Stimulated activated CD4-positive, alpha-beta T cell treated with anti-CD3 and anti-CD28 coated beads, Interleukin-1b, Interleukin-23, amount 100 ng/mL, for 1 hour (primary cell): ENCODE measurements at places on chromosomes 1 and 21.
A peak's percentile ranks its signal among the peaks of the same experiment; 100 is the strongest.

DNA sequence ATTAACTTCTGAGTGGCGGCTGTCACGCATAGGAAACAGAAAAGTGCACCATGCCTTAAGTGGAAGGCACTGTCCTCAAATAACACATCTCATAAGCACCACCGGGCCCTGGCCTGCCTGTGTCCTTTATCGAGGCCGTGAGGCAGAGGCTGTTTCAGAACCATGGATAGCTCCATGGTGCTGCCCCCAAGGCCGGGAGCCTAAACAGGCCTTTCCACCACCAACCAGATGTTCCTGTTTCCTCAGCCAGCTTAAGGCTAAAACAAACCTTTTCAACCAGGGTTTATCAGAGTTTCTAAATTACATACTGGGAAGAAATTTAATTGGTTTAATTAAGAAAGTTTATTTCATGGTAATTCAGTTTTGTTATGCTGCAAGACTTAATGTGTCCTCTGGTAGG, 114.4 kb downstream of the DMRTA2 start:
- DNase-seq, result no peak

- no peak for DNase-seq
Measured at GRCh38 chr21:38863291-38863690, 57.6 kb downstream of the ETS2 start.

- DNase-seq, result no peak
Measured at GRCh38 chr1:51192213-51192843, 43.7 kb upstream of the RNF11 start.

DNA sequence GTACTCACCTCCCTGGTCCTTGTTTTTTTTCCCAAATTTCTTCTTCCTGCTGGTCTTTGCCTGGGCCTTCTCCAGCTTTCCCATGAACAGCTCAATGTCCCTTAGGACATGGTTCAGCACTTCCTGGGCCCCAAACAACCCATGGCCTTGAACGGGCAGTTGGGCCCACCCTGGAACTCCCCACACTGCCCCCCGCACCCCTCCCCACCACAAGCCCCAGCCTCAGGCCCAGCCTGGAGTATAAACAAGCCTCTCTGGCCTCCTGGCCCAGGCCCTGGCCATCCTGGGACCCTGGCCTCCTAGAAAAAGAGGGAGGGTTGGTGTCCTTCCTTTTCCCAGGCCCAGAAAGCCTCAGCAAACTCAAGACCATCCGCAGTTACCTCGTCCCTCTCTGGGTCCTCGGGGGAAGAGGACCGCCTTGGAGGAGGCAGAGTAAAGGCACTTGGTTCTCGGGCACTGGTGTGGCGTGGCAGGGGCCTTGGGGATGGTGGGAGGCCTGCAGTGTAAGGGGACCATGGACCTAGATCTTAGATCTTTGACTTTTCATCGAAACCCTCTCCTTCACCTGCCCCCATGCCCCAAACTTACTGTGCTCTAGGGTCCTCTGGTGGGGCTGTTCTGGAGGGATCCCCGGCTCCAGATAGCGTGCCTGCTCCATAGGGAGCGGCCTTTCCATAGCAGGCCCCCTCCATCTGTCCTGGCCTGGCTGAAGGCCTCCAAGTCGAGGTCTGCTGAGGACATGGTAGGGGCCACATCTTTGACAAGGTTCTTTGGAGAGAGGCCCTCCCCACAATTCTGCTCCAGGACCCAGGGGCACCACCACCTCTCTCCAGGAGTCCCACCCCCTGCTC, 5.6 kb downstream of the EPS8L3 start:
- DNase-seq, result no peak

DNA sequence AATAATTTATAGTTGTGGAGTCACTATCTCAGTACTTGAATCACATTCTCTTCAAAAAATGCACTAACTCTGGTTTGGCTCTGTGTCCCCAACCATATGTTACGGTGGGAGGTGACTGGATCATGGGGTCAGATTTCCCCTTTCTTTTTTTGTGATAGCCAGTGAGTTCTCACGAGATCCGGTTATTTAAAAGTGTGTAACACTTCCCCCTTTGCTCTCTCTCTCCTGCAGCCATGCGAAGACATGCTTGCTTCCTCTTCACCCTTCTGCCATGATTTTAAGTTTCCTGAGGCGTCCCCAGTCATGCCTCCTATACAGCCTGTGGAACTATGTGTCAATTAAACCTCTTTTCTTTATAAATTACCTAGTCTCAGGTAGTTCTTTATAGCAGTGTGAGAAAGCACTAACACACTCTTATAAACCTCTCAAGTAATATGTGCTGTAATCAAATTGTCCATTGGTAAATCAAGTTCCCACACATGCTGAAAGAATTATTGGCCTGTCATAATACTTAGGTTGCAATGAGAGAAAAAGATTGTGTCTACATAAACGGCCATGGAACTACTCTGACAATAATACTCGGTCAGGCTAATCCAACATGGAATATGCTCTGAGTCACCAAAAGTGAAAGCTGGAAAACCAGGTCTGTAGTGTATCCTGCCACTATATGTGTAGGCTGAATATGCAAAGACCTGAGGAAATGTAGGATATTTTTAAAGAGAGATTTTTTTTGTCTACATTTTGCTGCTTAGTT, 107.5 kb downstream of the SLC44A5 start:
- DNase-seq, result no peak

DNA sequence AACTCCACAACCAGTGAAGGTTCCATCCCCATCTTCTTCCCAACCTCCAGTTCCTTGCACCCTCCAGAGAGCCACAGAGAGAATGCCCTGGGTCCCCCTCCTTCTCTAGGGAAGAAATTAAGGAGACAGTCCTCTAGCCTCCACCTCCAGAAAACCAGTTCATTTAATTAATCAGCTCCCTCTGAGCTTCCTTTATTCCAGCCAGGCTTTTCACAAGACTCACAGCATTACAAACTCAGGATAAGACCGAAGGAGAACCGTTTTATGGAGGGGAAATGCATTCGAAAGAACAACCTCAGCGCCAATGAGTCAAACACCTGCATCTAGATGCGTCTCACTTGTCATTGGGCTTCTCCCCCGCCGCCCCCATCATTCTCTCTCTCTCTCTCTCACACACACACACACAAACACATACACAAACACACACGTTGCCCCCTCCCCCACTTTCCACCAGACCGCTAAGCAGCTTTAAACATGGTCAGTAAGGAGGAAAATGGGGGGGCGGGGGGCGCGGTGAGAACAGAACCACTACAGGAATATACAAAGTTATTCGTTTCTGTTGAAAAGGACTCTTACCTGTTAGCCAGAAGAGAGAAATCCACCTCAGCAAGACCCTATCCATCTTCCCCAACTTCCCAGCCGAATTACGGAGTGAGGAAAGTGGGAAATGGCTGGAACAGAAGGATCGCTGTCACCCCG, 544 bp downstream of the ILDR2 start:
- no peak for DNase-seq

DNA sequence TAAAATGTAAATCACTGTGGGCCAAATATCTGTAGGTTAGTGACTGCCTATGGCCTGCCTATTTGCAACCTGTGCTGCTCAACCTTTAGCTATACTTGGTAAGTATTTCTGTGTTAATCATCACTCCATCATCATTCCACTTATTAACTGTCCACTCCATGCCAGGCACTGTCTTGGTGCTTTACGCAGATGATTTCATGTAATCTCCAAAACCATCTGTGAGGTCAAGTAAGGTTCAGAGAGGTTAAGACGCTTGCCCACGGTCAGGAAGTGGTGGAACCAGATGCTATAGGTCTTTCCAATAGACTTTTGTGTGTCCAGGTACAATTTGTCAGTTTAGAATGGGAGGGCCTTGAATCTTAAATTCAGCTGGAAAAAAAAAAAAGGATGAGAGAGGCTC, 10.8 kb upstream of the PHACTR4 start:
- no peak for DNase-seq

GRCh38 chr1:89821322-89822108, 683 bp downstream of the LRRC8D start:
- DNase-seq, result peak; percentile 46

- no peak for DNase-seq
Measured at GRCh38 chr1:156742801-156743200, 1.9 kb upstream of the MRPL24 start.

DNA sequence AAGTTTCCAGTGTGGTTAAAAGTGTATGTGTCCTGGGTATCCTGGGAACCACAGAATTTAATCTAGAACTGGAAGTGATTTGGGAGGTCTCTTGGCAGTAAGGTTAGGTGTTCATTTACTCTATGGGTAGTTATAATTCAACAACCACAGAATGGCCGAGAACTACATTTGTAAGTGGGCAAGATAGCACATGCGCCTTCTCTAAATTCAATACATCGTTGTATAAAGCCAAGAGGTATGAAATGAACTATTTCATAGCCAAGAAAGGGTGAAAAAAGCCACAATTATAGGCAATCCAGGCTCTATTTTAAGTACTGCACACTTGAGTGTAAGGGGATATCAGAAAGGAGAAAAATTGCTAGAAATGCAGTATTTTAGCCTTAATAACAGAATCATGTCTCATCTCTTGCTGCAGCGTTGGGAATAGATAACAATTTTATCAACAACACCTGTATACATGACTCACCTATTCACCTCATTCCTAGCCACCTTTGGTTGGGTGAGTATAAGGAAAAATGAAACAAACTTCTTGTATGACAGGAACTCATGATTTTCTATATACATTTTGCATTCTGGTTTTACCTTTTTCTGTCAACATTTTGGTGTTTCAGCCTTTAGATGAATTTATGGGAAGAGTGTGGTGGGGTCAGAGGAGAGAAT, 4.5 kb downstream of the SDCCAG8 start:
- DNase-seq, result no peak

DNA sequence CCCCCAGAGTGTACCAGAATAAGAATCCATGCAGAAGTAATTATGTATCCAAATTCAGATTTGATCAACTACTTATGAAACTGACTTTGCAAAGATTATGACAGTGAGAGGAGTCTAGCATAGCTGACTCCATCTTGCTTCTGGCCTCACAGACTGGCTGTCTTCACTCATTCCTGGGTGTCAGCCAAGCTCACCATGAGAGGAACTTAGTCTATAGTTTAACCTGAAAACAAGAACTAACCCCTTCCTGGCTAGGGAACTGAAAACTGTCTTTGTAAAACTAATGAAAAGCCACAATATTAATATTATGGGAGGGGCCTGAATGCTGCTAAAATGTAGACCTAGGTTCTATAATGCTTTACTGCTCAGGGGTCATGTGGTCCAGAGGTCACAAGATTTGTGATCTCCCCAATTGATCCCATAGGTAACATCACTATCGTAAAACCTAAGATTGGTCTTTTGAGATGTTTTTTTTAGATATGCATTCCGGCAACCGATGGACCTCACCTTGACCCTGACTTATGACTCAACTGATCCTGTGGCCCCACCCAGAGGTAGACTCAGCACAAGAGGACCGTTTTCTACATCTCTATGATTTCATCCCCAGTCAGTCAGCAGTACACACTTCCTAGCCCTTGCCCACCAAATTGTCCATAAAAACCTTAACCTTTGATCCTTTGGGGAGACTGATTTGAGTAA, 55.2 kb downstream of the ATP1B1 start:
- no peak for DNase-seq

DNA sequence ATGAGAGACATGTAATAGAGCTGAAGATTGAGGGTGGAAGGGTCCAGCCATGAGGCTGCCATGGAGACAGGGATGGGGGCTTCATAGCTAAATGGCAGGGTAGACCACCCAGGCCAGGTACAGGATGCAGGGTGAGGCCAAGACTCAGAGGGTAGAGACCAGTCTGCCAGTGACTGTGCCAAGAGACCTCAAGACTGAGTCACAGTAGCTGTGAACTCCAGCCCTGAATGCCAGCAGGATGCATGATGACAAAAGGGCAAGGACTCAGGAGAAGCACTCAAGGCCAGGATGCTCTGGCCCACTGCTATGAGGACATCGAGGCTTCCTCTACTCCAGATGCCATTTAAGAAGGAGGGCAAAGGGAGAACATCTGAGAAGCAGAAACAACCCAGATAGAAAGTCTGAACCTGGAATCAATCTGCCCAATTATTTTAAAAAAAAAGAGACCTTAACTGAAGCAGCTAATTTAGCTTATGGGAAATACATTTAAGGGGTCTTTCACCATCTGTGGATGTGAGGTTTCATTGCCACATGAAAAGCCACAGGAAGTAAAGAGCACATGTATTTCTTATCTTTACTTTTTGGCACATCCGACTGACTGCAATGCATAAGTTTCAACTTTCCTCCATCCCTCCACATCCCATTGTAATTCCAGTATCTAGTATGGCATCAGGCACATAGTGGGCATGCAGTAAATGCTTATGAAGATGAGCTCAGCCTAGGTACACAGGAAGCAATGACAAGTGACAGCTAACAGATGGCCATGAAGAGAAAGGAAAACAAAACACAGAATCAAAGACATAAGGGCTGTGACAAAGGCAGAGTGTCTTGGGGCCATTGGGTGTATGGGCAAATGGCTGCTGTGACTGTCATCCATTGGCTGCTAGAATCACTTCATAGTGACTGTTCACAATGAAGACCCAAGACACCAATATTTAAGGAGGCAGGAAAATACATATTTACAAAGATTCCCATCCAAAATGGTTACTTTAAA, 40.2 kb downstream of the SUSD4 start:
- DNase-seq, result no peak
